ENCODE measurements at places on chromosomes 2 and 18. TPM values are rescaled to one million over a fixed set of nuclear protein-coding genes. Genes with fewer than 3 reads are reported as not detected.

STARD7 gene
- 166 TPM for total RNA-seq

RGPD4 gene
- not detected for total RNA-seq

ANKZF1 gene
- total RNA-seq, result 31.0 TPM

GRCh38 chr2:192184349-192184748 is 10.4 kb downstream of the TMEFF2 start:
- no peak overlapping the region for H3K4me3 ChIP-seq
- H3K36me3 ChIP-seq, result no peaks in the 10 kb centered on the region
- no peaks in the 10 kb centered on the region for H3K4me1 ChIP-seq
- H3K27ac ChIP-seq, result no peak overlapping the region

DNA sequence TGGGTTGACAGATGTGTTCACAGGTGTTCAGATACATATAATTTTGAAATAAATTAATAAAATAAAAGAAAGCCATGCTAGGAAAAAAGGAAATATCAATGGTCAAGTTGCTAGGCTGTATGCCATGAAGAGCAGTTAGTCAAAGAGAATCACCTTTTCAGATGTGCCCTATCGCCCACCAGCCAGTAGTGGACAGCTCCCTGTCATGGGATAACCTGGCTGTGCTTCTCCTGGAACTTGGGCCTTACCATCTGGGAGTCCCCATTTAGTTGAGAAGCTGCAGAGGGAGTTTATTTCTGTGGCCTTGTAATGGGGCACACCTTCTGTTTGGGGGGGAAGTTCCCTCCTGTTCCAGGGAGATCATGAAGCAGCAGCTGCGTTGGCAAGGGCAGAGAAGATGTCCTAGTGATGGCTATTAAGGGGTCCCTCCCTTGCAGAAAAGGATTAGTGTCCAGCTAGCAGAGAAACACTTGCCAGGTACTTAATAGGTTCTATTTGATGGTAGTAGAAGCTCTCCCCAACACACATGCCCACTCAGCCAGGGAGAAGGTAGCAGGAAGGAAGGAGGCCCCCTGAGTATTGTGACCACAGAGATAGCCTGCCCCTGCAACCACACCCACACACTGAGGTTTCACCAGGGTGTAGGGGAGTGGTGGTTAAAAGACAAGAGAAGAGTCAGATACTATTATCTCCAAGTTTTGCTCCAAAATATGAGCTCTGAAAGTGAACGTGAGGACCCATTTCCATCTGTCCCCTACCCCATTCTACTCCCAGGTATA is 117.7 kb downstream of the B3GNT2 start:
- H3K27ac ChIP-seq, result no peak overlapping the region
- H3K4me1 ChIP-seq, result peaks cover 13% of the 10 kb centered on the region
- H3K27me3 ChIP-seq, result no peaks in the 10 kb centered on the region
- H3K36me3 ChIP-seq, result no peaks in the 10 kb centered on the region
- DNase-seq, result no peak
- no peak overlapping the region for H3K4me3 ChIP-seq

GRCh38 chr2:30197570-30198192 is 33.7 kb upstream of the LBH start:
- no peaks in the 10 kb centered on the region for H3K36me3 ChIP-seq
- H3K4me3 ChIP-seq, result no peak overlapping the region
- no peaks in the 10 kb centered on the region for H3K27me3 ChIP-seq
- no peak for DNase-seq
- H3K27ac ChIP-seq, result no peak overlapping the region

GRCh38 chr2:46615986-46616485 is 136.7 kb downstream of the TMEM247 start:
- peak overlapping the region; percentile 87 for H3K4me3 ChIP-seq
- peak overlapping the region; percentile 92 for H3K27ac ChIP-seq

DNA sequence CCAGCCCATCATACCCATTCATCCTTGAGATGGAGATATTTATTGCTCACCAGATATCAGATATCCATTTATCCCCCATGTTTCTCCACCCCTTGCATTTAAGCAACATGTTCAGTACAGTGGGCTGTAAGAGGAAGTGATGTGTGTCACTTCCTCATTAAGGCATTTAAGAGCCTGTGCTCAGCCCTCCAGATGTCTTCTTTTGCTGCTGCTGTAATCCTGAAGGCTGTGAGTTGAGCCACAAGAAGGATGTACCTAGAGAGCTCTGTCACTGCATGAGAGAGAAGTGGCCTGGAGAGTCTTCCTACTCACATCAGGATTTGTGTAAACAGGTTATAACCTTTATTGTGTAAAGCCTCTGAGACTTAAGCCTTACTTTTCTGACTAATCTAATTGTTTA is 151.8 kb upstream of the UNC80 start:
- no peak for DNase-seq
- no peaks in the 10 kb centered on the region for H3K27me3 ChIP-seq
- no peaks in the 10 kb centered on the region for H3K36me3 ChIP-seq
